HepG2 (cell line): ENCODE measurements at places on chromosomes 5 and 9. TPM values are rescaled to one million over a fixed set of nuclear protein-coding genes. Genes with fewer than 3 reads are reported as not detected.

- H3K4me1 ChIP-seq = no peaks in the 10 kb centered on the region
- no peaks in the 10 kb centered on the region for H3K27me3 ChIP-seq
- no peak for DNase-seq
Observed at GRCh38 chr5:147956064-147956841, 49.9 kb upstream of the C5orf46 start.

DNA sequence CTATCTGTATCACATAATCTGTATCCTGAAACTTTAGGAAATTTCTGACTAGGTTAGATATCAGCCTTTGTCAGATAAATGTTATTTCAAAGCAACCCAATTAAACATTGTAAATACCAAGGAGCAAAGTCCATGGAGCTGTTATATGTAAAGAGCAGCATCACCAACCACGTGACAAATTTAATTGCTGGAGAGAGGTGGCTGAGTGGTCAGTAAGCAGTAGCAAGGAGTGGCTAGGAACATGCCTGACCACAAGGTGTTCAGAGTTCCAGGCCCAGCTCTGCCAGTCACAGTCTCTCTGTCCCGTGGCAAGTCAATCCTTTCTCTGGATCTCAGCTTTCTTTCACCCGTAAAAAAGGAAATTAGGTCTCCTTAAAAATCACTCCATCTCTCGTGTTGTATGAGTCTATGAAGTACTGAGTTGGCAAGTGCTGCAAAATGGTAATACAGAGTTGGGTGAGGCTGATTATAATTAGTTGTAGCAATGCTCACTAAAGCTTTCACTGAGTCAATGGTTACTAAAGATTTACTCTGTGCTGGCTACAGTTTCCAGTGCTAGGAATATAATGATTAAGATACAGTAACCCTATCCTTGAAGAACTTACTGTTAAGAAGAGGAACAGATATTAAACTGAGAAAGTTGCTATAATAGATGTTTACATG is 166.1 kb downstream of the GNAQ start:
- no peak overlapping the region for H3K27ac ChIP-seq
- no peaks in the 10 kb centered on the region for H3K27me3 ChIP-seq
- H3K36me3 ChIP-seq = peaks cover 5% of the 10 kb centered on the region; the same call in 1 of the 3 replicates
- peaks cover 10% of the 10 kb centered on the region for H3K4me1 ChIP-seq
- H3K4me3 ChIP-seq = no peak overlapping the region

DNA sequence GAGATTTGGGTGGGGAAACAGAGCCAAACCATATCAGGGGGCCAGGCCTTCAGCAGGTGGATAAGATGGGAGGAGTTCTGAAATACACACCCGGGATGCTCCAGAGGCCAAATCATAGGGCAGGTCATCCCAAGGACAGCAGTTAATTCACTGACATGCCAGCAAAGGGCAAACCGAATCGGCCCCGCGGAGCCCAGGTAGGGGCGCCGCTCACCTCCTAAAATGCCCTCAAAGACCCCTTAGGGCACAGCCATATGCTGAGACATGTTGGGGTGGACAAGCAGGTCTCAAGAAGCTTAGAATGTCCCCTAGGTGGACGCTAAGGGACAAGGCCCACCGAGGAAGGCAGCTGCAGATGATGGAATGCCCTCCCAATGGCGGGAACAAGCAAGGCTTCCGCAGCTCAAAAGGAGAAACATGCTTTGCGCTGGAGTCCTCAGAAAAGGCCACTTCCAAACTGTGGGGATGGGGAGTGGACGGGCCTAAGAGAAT is 144.9 kb downstream of the ERCC6L2 start:
- 0 out of 2 replicates have a peak overlapping the region, but pooled peaks have one; percentile 71 for H3K4me3 ChIP-seq
- no peak for DNase-seq
- H3K27ac ChIP-seq = no peak overlapping the region
- peaks cover 4% of the 10 kb centered on the region; the same call in 1 of the 2 replicates for H3K4me1 ChIP-seq
- H3K36me3 ChIP-seq = peaks cover 1% of the 10 kb centered on the region

- no peak overlapping the region for H3K27ac ChIP-seq
- H3K4me1 ChIP-seq = peaks cover 55% of the 10 kb centered on the region
- peaks cover 6% of the 10 kb centered on the region for H3K36me3 ChIP-seq
- DNase-seq = no peak
- no peaks in the 10 kb centered on the region for H3K27me3 ChIP-seq
Observed at GRCh38 chr5:139575313-139575646, 14.1 kb downstream of the UBE2D2 start.

GRCh38 chr9:92726971-92727715 is 37.5 kb downstream of the BICD2 start:
- H3K27me3 ChIP-seq = no peaks in the 10 kb centered on the region
- DNase-seq = no peak
- H3K4me3 ChIP-seq = no peak overlapping the region
- no peak overlapping the region for H3K27ac ChIP-seq

C7 gene
- 1.4 and 1.7 TPM in 2 replicates for polyA plus RNA-seq

CDHR2 gene
- polyA plus RNA-seq = 20.9 and 27.3 TPM in 2 replicates
